ENCODE measurements at places on chromosomes 7 and 10. TPM values are rescaled to one million over a fixed set of nuclear protein-coding genes. Genes with fewer than 3 reads are reported as not detected.
A peak's percentile ranks its signal among the peaks of the same experiment; 100 is the strongest.

Gene PON2
- total RNA-seq, result 53.1 TPM

DNA sequence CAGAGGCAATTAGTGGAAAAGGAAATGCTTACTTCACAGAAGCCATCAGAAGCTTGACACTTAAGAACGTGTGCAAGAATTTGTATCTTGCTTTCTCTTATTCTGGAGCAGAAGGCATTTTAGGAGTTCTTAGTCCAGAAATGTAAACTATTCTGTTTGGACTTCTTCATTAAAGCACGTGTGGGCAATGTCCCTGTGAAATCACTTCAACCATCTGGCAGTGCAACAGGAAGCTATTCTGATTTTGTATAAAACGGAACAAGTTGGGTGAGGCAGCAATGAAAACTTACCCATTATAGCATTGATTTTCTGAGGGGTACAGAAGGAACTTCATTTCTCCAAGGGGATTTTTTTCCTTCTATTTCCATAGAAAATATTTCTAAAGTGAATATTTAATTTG is 21.3 kb upstream of the ARHGAP21 start:
- no peak for DNase-seq

DNA sequence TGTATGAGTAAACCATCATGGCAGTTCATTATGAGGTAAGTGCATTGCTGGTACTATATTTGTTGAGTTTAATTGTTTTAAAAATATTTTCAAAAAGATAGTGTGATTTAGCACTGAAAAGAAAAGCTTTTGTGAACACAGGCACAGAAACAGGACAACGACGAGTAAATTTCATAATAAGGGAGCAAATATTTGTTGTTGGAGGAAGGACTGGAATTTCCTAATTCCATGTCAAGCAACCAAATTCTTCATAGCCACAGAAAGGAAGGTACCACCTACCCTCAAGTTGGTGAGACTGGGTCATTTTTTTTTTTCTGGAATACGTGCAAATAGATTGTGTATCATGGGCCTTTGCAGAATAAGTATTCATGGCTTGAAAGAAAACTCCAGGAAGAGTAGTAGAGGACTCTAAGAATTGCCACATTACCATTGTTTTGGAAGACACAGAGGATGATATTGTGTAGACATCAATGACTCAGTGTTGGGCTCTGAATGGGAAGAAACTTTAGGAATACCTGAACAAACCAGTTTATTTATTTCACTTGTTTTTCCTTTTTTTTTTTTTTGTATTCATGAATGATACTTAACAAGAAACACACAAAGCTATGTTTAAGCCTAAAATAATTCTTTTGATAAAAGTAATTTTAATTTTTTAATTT is 7.8 kb downstream of the UBE2D4 start:
- no peak for DNase-seq

GRCh38 chr7:28349637-28350036 is 62.7 kb upstream of the CREB5 start:
- no peak for DNase-seq

GRCh38 chr7:6032641-6033040 is 1.5 kb downstream of the ANKRD61 start:
- no peak for DNase-seq

Gene TUBAL3
- total RNA-seq, result 0.31 TPM

DNA sequence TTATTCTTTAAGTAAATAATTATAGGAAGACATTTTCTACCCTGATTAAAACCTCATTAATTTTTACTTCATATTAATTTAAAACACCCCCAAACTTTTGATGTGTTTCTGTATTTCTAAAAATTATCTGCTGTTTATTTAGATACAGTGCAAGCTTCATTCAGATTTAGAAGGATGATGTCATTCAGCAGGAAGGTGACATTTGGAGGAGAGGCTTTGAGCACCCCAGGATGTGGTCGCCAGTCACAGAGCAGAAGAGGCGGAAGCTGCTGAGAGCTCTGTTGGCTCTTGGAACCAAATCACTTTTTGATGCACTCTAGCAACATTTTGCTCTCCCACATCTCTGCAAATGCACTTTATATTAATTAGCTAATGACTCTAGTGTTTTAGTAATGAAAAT is 233.9 kb upstream of the CACNA2D1 start:
- DNase-seq, result no peak

Gene HOXA9
- not detected for total RNA-seq

Gene DNTT
- not detected for total RNA-seq

DNA sequence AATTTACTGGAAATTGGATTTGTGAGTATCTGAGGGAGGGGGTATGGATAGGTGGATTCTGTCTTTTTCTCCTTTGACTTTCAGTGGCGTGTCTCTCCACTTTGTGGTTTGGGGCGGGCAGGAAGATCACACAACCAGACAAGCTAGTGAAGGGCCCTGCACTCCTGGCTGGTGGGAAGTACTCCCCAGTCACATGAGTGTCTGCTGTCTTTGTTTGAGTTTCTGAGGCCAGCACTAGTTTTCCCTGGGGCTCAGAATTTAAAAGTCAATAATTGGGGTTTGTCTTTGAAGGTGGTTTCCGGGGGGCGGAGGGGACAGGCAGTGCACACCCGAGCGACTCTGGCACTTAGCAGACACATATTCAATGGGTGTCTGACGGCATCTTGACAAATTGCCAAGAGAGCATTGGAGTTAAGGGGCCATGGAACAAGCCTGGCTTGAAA is 120.1 kb downstream of the WDFY4 start:
- DNase-seq, result no peak

DNA sequence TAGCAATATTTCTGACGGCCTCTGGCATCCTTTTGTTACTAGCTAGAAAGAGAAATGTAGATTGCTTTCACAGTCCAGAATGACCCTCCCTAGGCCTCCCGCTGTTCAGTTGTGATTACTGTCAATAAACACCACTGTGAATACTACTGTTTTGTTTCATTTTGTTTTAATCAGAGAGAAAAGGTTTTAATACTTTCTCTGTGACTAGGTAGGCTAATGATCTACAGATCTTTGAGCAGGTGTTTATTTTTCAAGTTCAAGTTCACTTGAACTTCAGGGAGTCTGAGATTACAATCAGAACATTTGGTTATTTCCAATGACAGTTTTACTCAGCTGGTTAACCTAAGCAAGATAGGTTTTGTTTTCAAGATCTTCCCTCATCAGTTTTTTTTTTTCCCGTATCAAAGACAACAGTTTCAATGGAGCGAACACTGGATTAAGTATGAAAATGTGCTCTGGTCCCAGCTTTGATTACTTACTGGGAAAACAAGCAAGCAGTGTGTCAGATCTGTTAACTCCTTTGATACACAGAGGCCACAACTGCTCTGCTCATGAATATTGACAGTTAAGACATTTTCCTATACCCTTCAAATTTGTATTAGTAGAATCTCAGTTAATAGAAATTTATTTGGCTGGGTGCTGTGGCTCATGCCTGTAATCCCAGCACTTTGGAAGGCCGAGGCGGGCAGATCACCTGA is 34.8 kb downstream of the VKORC1L1 start:
- no peak for DNase-seq

Gene FAS
- 6.6 TPM for total RNA-seq

DNA sequence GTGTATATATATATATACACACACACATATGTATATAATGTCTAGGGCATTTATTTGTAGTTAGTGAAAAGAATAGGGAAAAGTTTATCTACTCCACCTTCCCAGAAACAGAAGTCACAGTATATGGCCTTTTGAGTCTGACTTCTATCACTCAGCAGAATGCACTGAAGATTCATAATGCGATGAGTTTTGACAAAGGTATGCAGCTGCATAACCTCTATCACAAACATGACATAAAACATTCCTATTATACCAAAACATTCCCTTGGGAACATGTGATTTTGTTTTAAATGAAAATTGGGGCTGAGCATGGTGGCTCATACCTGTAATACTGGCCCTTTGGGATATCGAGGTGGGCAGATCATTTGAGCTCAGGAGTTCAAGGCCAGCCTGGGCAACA is 137.3 kb upstream of the EEPD1 start:
- no peak for DNase-seq

Gene SLC26A4
- 0.74 TPM for total RNA-seq

- no peak for DNase-seq
Measured at GRCh38 chr10:114239117-114239993, at the start of gene VWA2. VWA2 (plus strand) TSS chr10:114239254; CDS start chr10:114248714, 9,460 bp downstream.

Gene PHTF2
- 17.7 TPM for total RNA-seq

- DNase-seq, result peak; percentile 85
Measured at GRCh38 chr10:128011059-128011979, 104.4 kb downstream of the PTPRE start.

- no peak for DNase-seq
Measured at GRCh38 chr7:91128683-91129348, 135.4 kb upstream of the FZD1 start.

DNA sequence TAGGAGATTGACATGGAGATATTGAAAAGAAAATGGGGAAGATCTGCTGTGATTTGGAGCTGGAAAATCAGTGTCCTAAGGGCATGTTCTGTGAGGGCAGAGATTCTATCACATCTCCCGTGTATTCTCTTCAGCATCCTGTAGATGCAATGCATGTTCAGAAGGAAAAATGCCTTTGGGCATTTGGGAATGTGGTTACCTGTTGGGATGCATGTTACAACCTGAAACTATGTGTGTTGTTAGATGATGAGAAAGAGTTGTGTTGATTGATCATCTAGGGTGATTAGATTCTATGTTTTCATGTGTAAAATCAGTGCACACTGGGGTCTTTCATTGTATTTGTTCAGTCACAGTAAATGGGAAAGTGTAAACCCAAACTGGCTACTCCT is 14.7 kb downstream of the CUZD1 start:
- DNase-seq, result no peak

Gene CHRM2
- 90.7 TPM for total RNA-seq

Gene SPDYE2B
- total RNA-seq, result not detected

Gene ASAH2
- 3.5 TPM for total RNA-seq

Gene PPP1R9A
- 22.5 TPM for total RNA-seq

GRCh38 chr7:28980451-28981160 is 22.5 kb upstream of the TRIL start:
- no peak for DNase-seq

DNA sequence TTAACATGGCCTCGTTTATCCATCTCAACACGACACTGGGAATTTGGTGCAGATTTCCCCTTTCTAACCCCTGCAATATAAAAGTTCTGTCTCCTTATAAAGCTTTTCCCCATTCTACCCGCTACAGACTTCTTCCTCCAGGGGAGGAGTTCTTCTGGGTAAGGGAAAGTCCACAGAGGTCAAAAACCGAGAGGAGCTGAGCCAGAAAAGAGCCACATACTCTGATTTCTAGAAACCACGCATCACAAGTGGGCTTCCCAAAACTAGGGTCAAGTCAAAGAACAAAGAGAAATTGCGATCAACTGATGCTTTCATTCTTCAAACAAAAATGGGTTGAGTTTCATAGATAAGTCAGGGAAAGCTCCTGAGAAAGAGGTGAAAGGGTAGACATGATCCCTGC is 6.8 kb downstream of the IL6 start:
- no peak for DNase-seq

Gene ANKRD16
- total RNA-seq, result 2.8 TPM

DNA sequence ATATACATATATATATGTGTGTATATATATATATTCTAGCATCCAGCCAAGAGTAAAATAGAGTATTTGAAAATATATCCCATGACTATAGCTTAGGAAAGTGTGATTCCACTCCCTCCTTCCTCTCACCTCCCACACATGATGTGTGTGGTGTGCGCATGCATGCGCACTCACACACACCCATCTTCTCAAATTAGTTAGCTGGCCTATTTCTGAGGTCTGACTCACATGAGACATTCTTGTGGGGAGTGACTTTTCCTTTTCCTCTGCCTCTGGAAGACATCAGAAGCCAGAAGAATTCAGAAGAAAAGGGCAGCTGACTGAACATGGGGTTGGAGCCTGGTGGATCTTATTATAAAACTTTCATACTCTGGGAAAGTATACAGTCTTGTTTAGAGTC is 793.5 kb upstream of the ZNF722 start:
- no peak for DNase-seq

DNA sequence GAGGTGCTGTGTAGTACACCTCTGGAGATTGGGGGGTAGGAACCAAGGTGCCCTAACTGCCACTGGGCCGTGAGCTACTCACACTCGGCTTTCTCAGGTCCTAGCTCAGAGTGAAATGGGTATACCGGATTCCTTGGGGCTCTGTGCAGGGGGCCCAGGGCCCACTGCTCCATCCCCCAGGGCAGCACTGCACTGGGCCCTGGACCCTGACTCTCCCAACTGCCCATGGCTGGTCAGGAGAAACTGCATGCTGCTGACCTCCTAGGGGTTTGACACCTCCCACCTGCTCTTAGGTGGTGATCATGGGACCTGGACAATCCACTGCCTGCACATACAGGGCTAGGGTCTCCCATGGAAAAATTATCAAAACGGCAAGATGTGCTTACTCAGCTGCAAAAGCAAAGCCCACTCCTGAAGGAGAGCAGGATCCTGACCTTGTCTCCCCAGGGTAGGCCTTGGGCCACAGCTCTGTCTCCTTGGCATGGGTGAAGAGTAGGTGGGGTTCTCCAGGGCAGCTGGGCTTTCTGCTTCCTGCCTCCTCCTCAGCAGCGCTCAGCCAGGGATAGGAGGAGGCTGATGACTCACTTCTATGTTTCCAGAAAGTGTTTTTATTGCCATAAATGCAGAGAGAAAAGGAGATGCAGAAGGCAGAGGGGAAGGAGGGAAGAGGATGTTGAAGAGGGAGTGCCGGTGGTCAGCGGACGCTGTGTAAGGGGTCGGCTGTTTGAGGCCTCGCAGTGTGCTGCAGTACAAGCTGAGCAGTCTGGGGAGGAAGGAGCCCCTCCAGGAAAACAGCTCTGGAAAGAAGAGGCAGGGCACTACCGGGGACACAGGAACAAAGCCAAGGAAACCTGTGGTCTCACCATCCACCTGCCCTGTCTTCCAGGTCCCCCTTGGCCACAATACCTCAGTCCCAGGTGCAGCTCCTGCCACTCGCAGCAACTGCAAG is 107.8 kb downstream of the ARHGAP22 start:
- no peak for DNase-seq

Gene COX15
- total RNA-seq, result 22.7 TPM

DNA sequence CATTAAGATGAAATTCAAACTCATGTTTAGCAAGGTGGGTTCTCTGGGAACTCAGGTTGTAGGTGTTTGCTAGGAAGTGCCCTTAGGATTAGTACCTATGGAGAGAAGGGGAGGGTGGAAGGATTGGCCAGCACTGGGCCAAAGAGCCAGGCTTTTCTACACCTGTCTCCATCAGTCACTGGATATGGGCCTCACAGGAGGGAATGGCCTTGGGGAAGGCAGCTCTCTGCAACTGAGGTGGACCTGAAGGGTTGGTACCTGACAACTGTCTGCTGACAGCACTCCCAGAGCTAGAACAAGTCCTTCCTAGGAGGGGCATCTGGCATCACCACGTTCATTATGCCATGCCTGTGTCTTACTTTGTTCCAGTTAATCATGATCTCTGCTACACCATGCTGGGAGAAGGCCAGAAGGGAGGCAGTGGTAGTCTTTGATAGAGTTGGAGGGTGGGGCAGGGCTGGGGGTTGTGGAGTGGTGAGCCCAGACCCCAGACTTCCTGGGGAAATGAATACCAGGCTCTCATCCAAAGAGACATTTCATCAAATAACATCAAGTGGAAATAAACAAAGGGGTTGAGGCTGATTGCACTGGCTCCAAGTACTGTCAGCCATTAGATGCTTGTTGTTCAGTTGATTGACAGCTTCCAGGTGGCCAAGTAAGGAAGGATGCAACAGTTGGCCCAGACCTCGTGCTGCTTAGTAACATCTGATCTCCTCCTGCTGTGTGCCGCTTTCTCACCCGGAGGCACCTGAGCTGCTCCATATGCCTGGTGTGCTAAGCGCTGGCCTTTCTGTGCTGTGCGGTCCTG is 70.6 kb upstream of the PIK3CG start:
- DNase-seq, result no peak

Gene HTRA1
- 73.5 TPM for total RNA-seq

Gene PHKG1
- 25.3 TPM for total RNA-seq

- no peak for DNase-seq
Measured at GRCh38 chr10:75688506-75689300, 257.3 kb downstream of the LRMDA start.
